ENCODE measurements at places on chromosomes 1 and 21.

DNA sequence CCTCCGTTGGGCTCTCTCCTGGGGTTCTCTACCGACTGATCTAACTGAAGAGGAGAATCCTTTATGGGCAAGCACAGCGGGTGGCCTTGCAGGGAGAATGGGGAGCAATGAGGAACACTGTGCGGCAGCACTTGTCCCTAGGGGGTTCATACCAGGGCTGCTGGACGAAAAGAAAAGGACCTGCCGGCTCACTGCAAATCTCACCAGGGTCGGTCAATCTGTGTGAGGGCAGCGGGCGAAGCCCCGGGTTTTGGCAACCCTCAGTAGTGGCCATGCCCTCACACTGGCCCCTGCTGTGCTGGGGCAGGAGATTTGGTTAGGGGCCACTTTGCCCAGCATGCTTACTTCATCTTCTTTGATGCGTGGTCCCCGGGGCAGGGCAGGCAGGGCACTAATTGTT, 5.9 kb downstream of the LHX9 start:
- DNase-seq, result no peak

DNA sequence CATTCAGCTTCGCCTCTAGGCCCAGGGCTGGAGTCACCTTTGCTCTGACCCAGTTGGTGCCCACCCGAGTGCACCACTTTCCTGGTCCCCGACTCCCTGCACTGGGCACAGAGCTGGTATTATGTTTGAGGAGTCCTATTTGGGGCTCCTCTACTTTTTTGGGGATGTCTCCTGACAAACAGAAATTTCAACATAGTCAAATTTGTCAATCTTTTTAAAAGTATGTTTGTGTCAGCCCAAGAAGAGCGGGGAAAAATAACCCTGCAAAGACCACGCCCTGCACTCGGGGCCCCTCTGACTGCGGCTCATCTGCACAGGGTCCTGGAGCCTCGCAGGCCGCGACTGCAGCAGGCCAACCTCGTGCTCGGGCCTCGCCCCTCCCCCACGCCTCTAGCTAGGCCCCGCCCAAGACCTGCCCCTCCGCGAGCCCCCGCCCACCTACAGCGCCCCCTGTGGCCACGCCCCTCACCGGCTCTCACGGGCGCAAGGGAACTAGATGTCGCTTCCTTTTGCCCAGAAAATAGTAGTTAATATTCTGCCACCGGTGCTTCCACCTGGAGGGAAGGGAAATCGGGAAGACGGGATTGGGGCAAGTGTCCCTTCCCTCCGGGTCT, 11.4 kb downstream of the FAM229A start:
- no peak for DNase-seq

GRCh38 chr1:197683895-197684553, 91.3 kb downstream of the DENND1B start:
- no peak for DNase-seq

- DNase-seq, result no peak
Measured at GRCh38 chr1:18739897-18740296, 109.3 kb downstream of the PAX7 start.

DNA sequence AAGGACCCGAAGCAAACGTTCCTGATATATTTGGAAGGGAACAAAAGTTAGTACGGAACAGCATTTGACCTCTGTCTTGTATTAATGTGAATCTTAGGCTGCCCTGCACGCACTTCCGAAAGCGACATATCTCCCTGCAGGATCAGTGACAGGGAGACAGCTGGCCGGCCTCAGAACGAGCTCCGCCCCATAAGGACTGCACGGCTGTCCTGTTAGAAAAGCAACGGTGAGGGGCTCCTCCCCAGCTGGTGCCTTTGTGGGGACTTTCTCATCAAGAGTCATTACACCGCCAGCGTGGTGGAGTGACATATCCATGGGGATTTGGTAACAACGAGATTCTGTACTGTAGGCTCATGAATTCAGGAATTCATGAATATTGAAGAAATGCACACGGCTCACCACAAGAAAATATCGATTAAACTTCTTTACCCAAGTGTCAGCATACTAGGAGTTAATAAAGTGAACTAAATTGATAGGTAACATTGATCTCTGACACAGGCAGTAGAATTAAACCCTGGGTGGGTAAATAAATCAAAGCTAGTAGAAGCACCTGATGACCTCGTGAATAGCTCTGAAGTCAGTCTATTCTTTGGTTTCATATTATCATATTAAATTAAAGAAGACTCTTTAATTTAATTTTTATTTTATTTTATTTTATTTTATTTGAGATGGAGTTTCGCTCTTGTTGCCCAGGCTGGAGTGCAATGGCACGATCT, 8.1 kb upstream of the GREM2 start:
- no peak for DNase-seq

GRCh38 chr1:18608534-18608933, 22.1 kb upstream of the PAX7 start:
- DNase-seq, result no peak

- no peak for DNase-seq
Measured at GRCh38 chr1:68919075-68919474, 422.2 kb upstream of the DEPDC1 start.

DNA sequence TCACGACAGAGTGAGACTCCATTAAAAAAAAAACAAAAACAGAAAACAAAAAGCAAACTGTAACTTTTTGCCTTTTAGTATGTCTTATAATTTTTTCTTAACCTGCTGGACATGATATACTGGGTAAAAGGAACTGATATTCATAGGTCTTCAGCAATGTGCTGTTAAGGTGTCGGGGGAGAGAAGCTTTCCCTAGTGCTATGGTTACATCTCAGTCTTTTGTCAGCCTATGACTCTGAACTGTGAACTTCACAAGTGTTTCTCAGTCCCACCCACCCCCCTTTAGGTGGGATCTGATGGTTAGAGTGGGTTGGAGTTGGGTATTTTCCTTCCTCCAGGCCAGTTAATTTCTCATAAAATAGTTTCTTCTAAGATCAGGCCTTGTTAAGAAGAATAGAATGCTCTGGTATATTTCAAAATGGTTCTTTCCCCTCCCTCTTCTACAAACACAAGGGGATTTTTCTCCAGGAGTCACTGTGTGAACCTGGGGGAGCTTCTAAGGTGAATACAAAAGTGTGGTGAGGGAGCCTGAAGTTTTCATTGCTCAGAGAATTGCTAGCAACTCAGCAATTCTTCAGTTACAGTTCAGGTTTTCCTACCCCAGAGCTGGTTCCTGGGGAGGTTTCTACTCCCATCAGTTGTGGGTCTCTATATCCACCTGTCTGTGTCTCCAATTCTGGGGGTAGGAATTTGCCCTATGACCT, 16.1 kb upstream of the EDARADD start:
- DNase-seq, result no peak

DNA sequence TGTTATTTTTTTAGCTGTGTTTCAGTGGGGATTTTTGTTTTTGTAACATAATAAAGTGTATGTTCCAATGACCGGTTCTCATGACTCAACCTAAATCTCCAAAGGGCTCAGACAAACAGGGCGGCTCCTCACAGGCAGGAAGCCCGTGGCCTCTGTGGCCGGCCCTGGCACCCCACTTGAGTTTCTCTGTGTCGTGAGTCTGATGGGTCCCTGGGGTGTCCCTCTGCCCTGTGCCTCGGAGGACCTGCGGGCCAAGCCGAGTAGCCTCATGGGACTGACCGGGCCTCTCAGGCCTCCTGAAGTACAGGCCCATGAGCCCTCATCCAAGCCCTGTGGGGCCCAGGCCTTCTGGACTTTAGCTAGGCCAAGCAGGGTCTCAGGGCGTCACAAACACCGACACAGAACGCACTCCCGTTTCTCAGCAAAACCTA, 16.1 kb upstream of the CCDC27 start:
- no peak for DNase-seq

All from CD4-positive, alpha-beta T cell treated with Interleukin-1 beta for 1 hour (primary cell).